Esophagus squamous epithelium (tissue), 5 donors: ENCODE measurements at places on chromosomes 3 and 15.
A peak's percentile ranks its signal among the peaks of the same experiment; 100 is the strongest.

DNA sequence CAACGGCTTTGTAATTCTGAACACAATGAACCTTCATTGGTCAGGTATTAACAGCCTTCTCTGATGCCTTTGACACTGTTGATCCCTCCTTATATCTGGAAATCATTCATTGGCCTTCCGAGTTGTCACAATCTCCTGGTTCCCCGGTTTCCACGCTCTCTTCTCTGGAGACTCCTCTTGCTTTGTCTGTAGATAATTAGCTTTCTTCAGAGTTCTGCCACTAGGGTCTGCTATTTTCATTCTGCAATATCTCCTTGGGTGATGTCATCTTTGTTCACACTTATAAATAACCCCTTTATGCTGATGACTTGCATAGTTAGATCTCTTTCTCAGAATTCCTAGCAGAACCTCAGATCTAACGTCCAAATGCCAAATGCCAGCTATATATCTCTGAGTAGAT lies 583.8 kb upstream of the ZNF717 start:
- no peaks in the 10 kb centered on the region for H3K36me3 ChIP-seq
- no peaks in the 10 kb centered on the region for H3K4me1 ChIP-seq

- no peaks in the 10 kb centered on the region for H3K36me3 ChIP-seq
- DNase-seq = no peak
- H3K4me1 ChIP-seq = no peaks in the 10 kb centered on the region
- H3K27ac ChIP-seq = no peak overlapping the region
- no peak overlapping the region for H3K4me3 ChIP-seq
These were observed 57.6 kb upstream of the LIPC start for GRCh38 chr15:58374147-58374546.

GRCh38 chr15:48962662-48963523 lies 826 bp downstream of the SHC4 start:
- peaks cover 17% of the 10 kb centered on the region for H3K4me1 ChIP-seq
- peaks cover 42% of the 10 kb centered on the region for H3K27me3 ChIP-seq
- H3K27ac ChIP-seq = peak overlapping the region; percentile 7
- DNase-seq = no peak
- no peaks in the 10 kb centered on the region for H3K36me3 ChIP-seq
- peak overlapping the region; percentile 43 for H3K4me3 ChIP-seq

- no peaks in the 10 kb centered on the region for H3K4me1 ChIP-seq
- no peaks in the 10 kb centered on the region for H3K27me3 ChIP-seq
- no peak for DNase-seq
- no peak overlapping the region for H3K4me3 ChIP-seq
- H3K27ac ChIP-seq = no peak overlapping the region
- H3K36me3 ChIP-seq = no peaks in the 10 kb centered on the region
These were observed 9.3 kb upstream of the SLC12A8 start for GRCh38 chr3:125221831-125222230.

GRCh38 chr3:47491777-47492176 lies 16.0 kb upstream of the SCAP start:
- peaks cover 4% of the 10 kb centered on the region for H3K36me3 ChIP-seq
- no peaks in the 10 kb centered on the region for H3K27me3 ChIP-seq
- H3K4me3 ChIP-seq = no peak overlapping the region
- no peak for DNase-seq
- H3K4me1 ChIP-seq = no peaks in the 10 kb centered on the region
- H3K27ac ChIP-seq = no peak overlapping the region

DNA sequence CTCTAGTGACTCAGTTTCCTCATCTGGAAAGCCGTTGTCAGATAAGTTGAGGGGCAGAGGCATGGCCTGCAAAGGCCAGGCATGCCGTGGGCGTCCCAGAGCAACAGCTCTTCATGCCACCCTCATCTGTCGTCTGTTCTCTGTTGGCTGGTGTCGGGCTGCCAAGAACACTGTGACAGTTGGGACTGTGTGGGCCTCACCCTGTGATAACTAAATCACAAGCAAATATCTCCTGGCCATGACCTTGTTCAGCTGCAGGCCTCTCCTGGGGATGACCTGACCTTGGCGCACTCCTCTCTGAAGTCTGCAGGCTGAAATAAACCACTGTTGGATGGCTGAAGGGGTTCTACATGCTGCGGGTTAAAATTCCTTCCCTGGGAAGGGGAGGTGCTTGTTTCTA lies 145.9 kb downstream of the SHQ1 start:
- DNase-seq = no peak
- no peak overlapping the region for H3K4me3 ChIP-seq
- no peaks in the 10 kb centered on the region for H3K36me3 ChIP-seq
- no peak overlapping the region for H3K27ac ChIP-seq
- no peaks in the 10 kb centered on the region for H3K27me3 ChIP-seq

DNA sequence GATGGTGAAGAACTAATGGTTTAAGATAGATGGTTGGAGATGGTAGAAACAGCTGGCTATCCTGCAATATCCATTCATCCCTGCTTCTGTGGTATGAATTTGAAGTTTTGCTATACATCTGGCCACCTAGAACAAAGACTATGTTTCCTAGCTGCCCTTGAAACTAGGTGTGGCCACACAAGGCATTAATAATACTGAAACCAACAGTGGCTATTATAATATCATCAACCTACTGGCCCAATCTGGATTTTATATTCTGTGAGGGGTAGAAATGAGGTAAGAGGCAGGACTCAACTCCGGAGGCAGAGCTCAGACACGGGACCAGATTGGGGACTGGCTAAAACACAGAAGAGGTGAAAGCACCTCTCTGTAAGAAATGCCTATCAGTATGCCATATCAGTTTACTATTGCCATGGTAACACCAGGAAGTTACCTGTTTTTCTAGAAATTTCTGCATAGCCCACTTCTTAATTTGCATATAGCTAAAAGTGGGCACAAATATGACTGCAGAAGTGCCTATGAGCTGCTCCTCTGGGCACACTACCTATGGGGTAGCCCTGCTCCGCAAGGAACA lies 8.4 kb downstream of the IFT80 start:
- no peak overlapping the region for H3K4me3 ChIP-seq
- no peak overlapping the region for H3K27ac ChIP-seq
- no peaks in the 10 kb centered on the region for H3K4me1 ChIP-seq
- no peaks in the 10 kb centered on the region for H3K36me3 ChIP-seq
- H3K27me3 ChIP-seq = no peaks in the 10 kb centered on the region
- DNase-seq = no peak

DNA sequence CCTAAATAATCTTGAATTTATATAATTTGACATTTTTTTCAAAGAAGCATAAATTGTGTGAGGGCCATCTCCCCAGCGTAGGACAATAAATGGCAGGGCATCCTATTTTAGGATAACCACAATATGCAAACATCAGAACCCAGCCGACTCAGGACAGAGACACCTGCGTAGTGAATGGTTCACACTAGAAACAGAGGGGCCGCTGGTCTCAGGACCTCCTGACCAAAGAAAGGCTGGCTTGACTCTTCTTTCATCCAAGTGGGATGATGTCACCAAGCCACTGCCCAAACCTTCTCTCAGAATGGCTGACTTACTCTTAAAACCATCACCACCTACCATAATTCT lies 162.1 kb downstream of the FOXP1 start:
- H3K27me3 ChIP-seq = no peaks in the 10 kb centered on the region
- H3K4me3 ChIP-seq = no peak overlapping the region
- peaks cover 18% of the 10 kb centered on the region for H3K4me1 ChIP-seq
- no peak overlapping the region for H3K27ac ChIP-seq
